ENCODE measurements at places on chromosomes 2 and 18. TPM values are rescaled to one million over a fixed set of nuclear protein-coding genes. Genes with fewer than 3 reads are reported as not detected.

GRCh38 chr18:38450876-38451275, 885.3 kb upstream of the CELF4 start:
- H3K4me3 ChIP-seq, result no peak overlapping the region
- H3K27me3 ChIP-seq, result no peaks in the 10 kb centered on the region
- no peaks in the 10 kb centered on the region for H3K36me3 ChIP-seq
- no peak for DNase-seq
- no peaks in the 10 kb centered on the region for H3K4me1 ChIP-seq
- H3K27ac ChIP-seq, result no peak overlapping the region

DNA sequence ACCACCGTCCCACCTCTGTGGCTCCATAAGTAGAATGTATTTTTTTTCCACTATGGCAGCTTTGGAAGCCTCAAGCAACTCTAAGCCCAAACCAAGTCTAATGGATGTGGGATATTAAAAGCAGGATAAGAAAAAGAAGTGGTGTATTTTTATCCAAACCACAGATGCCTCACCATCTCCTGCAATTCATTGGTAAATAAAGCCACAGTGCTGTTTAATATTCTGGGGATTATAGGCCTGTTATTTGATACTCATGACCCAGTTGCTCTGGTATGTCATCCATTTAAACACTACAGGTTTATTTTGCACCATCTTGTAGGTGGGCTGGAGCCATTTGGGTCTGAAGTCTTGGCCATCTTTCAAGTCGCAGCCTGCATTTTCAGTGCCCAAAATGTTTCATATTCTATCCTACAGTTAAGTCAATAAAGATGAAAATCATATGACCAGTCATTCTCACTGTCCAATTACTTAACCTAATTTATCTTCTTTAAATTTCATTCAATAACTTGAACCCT, 279.5 kb upstream of the EPHA4 start:
- H3K4me1 ChIP-seq, result no peaks in the 10 kb centered on the region
- no peak for DNase-seq
- no peak overlapping the region for H3K4me3 ChIP-seq
- no peaks in the 10 kb centered on the region for H3K27me3 ChIP-seq
- H3K27ac ChIP-seq, result no peak overlapping the region
- H3K36me3 ChIP-seq, result no peaks in the 10 kb centered on the region

DNA sequence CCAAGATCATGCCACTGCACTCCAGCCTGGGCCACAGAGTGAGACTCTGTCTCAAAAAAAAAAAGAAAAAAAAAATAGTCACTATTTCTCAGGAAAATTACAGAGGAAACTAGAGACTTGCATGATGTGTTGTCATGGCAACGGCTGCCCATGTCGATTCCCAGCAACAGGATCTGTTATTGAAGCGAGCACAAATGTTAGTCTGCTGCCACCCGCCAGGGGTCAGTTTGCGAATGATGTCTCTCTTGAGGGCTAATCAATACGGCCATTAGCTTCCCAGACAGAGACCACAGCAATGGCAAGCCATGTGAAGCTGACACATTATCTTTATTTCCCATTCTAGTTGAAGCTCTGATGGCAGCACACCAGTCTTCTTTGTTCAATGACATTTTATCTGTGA, 32.4 kb upstream of the ACYP2 start:
- H3K36me3 ChIP-seq, result no peaks in the 10 kb centered on the region
- no peaks in the 10 kb centered on the region for H3K4me1 ChIP-seq
- H3K4me3 ChIP-seq, result no peak overlapping the region
- no peak for DNase-seq
- H3K27ac ChIP-seq, result no peak overlapping the region

The HOXD3 gene
- 0.25 TPM for total RNA-seq

The KCNIP3 gene
- total RNA-seq, result 3.5 TPM

The NYAP2 gene
- total RNA-seq, result 0.04 TPM

DNA sequence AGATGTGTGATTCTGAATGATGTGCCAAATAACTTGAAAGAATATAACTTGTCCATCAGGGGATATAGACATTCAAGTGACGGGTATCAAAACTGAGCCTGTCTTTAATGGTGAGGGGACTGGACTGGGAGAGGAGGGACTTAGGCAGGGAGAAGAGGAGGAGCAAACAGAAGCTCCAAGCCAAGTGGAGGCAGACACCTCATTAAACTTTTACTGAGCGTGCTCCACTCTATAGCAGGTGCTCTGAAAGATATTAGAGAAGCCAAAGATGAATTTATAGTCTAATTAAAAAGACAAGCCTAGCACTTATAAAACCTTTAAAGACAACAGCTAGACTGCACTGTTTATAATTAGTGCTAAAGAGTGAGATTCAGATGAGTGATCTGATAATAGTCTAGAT, 47.7 kb upstream of the SMAD2 start:
- H3K4me1 ChIP-seq, result no peaks in the 10 kb centered on the region
- no peak overlapping the region for H3K4me3 ChIP-seq

Data from pancreas (tissue), 10 donors.